Ovary (tissue), 10 donors: ENCODE measurements at places on chromosomes 12 and 14. TPM values are rescaled to one million over a fixed set of nuclear protein-coding genes. Genes with fewer than 3 reads are reported as not detected.
A peak's percentile ranks its signal among the peaks of the same experiment; 100 is the strongest.

DNA sequence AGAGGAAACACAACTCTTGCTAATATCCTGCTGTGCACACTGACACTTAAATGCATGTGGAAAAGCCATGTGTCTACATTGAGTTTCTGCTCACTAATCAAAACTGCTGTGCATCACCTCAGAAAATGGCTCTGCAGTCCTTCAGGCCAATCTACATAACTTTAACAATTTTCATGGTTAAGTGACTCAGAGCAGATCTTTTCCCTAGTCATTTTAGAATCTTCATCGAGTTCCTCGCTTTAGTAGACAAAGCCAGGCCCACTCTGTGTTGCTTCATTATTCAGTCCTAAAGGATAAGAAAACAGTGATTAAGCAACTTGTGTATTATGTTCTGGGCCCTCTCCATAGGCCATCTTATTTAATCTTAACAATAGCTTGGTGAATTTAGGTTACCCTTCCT lies 250.0 kb downstream of the KCNC2 start:
- no peaks in the 10 kb centered on the region for H3K27me3 ChIP-seq
- no peaks in the 10 kb centered on the region for H3K4me1 ChIP-seq
- no peak for DNase-seq
- H3K27ac ChIP-seq = no peak overlapping the region
- H3K36me3 ChIP-seq = no peaks in the 10 kb centered on the region
- no peak overlapping the region for H3K4me3 ChIP-seq

GRCh38 chr14:70358631-70359030 lies 852 bp downstream of the COX16 start:
- H3K27me3 ChIP-seq = no peaks in the 10 kb centered on the region
- DNase-seq = no peak
- H3K36me3 ChIP-seq = no peaks in the 10 kb centered on the region
- peak overlapping the region; percentile 73 for H3K4me3 ChIP-seq
- no peak overlapping the region for H3K27ac ChIP-seq

- no peaks in the 10 kb centered on the region for H3K27me3 ChIP-seq
- peak overlapping the region; percentile 6 for H3K27ac ChIP-seq
- peaks cover 19% of the 10 kb centered on the region for H3K4me1 ChIP-seq
- no peaks in the 10 kb centered on the region for H3K36me3 ChIP-seq
- no peak for DNase-seq
- no peak overlapping the region for H3K4me3 ChIP-seq
These were observed 12.2 kb upstream of the SELPLG start for GRCh38 chr12:108645686-108646599.

DNA sequence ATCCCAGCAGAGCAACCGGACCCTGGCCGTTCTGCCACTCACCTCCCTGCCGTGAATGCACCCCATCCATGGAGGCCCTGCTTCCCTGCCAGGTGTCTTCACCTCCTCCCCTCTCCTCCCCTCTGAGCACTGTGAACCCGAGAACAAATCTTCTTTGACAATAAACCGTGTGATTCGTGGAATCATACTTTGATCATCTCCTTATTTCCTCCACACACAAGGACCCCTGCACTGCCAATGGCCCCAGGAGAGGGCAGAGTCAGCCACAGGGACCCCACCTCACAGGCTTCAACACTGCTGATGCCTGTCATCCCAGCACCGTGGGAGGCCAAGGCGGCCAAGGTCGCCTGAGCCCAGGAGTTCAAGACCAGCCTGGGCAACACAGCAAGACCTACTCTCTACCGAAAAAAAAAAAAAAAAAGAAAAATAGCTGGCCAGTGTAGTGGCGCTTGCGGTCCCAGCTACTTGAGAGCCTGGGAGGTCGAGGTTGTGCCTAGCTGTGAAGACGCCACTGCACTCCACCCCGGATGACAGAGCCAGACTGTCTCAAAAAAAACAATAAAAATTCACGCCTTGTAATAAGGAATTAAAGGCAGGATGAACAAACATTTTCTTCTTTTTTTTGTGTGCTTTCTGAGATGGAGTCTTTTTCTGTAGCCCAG lies 1.1 kb downstream of the XRCC3 start:
- H3K27me3 ChIP-seq = no peaks in the 10 kb centered on the region
- no peak for DNase-seq

- no peak overlapping the region for H3K27ac ChIP-seq
- no peak for DNase-seq
- H3K36me3 ChIP-seq = no peaks in the 10 kb centered on the region
- no peaks in the 10 kb centered on the region for H3K27me3 ChIP-seq
- H3K4me1 ChIP-seq = no peaks in the 10 kb centered on the region
- no peak overlapping the region for H3K4me3 ChIP-seq
These were observed 474 bp downstream of the KCNK10 start for GRCh38 chr14:88322504-88323085.

GRCh38 chr12:16949871-16950667 lies 344.1 kb upstream of the LMO3 start:
- H3K36me3 ChIP-seq = no peaks in the 10 kb centered on the region
- H3K27ac ChIP-seq = no peak overlapping the region
- DNase-seq = no peak
- no peak overlapping the region for H3K4me3 ChIP-seq

DNA sequence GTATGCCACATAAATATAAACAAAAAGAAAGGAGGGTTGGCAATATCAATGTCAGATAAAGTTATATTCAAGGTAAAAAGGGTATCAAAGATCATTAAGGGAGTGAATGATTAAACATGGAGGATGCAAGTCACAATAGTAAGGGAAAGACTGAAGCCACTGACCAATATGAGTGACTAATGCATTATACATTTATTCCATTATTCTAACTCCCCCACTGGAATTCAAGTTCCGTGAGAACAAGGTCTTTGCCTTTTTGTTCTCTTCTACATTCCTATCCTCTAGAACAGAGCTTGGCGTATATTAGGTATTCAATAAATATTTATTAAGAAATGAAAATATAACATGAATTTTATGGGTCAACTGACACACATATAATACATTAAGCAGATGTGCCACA lies 30.7 kb downstream of the MAP4K5 start:
- H3K4me3 ChIP-seq = no peak overlapping the region
- H3K27ac ChIP-seq = no peak overlapping the region
- no peaks in the 10 kb centered on the region for H3K36me3 ChIP-seq
- H3K4me1 ChIP-seq = peaks cover 4% of the 10 kb centered on the region
- no peak for DNase-seq
- no peaks in the 10 kb centered on the region for H3K27me3 ChIP-seq

DNA sequence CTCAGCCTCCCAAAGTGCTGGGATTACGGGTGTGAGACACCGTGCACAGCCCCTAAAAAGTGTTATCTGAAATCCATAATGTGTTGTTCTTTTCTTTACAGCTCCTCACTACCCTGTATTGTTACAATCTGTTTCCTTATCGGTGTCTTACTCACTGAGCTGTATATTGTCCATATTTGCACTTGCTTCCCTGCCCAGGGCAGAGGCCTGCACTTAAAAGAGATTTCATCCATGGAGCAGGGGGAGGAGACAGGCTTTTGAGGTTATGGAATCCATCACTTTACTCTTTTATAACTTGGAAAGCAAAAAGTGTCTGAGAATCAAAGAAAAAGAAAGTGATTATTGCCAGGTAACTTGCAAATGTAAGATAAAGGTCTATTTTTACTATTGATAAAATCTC lies 251.0 kb downstream of the DIO2 start:
- H3K4me1 ChIP-seq = no peaks in the 10 kb centered on the region
- H3K27ac ChIP-seq = no peak overlapping the region
- H3K27me3 ChIP-seq = no peaks in the 10 kb centered on the region
- DNase-seq = no peak
- no peak overlapping the region for H3K4me3 ChIP-seq

DNA sequence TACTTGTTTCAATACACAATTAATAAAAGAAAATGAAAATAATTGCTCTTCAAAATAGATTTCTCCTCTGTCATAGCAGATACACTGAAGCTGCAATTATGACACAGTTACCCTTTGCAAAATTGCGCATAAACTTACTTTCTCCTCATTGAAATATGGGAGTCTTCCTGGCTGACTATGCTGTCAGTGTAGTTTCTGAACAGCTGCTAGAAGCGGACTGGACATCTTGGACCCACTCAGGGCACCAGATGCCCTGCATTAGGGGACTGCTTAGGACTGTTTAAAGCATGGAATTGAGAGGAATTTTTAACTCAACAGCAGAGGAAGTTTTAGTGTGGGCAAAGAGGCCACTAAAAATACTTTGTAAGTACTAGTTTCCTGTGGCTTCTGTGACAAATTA lies 454.9 kb downstream of the ATP23 start:
- H3K27ac ChIP-seq = no peak overlapping the region
- H3K4me1 ChIP-seq = no peaks in the 10 kb centered on the region
- no peak overlapping the region for H3K4me3 ChIP-seq
- H3K36me3 ChIP-seq = no peaks in the 10 kb centered on the region
- H3K27me3 ChIP-seq = no peaks in the 10 kb centered on the region
- DNase-seq = no peak

GRCh38 chr14:26218861-26219260 lies 379.0 kb downstream of the NOVA1 start:
- no peak overlapping the region for H3K4me3 ChIP-seq
- DNase-seq = no peak
- no peak overlapping the region for H3K27ac ChIP-seq
- H3K36me3 ChIP-seq = no peaks in the 10 kb centered on the region

- H3K4me3 ChIP-seq = no peak overlapping the region
- no peak overlapping the region for H3K27ac ChIP-seq
- no peaks in the 10 kb centered on the region for H3K27me3 ChIP-seq
- no peaks in the 10 kb centered on the region for H3K36me3 ChIP-seq
These were observed 23.0 kb downstream of the MNAT1 start for GRCh38 chr14:60757567-60758002.

DNA sequence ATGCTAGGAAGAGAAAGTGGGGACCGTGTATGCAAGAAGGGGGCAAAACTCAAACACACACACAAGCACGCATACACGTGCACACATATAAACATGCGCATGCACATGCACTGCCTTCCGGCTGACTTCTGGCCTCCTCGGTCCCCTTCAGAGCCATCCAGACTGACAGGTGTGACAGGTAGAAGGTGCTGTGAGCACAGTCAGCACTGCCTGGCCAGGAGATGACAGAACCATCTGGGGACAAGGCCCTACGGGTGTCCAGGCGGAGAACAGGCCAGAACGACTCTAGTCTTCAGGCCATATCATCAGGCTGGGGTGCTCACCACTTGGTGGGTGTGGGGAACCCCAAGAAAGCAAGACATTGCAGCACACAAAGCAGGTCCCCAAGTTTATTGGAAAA lies 7.3 kb downstream of the KRT83 start:
- H3K4me1 ChIP-seq = no peaks in the 10 kb centered on the region
- no peak for DNase-seq
- no peaks in the 10 kb centered on the region for H3K27me3 ChIP-seq
- H3K4me3 ChIP-seq = no peak overlapping the region
- no peak overlapping the region for H3K27ac ChIP-seq
- H3K36me3 ChIP-seq = no peaks in the 10 kb centered on the region

- no peaks in the 10 kb centered on the region for H3K36me3 ChIP-seq
- no peak overlapping the region for H3K27ac ChIP-seq
- H3K27me3 ChIP-seq = no peaks in the 10 kb centered on the region
- H3K4me3 ChIP-seq = no peak overlapping the region
- DNase-seq = no peak
These were observed 36.7 kb upstream of the RIMBP2 start for GRCh38 chr12:130752692-130753230.

- H3K27ac ChIP-seq = no peak overlapping the region
- H3K4me1 ChIP-seq = no peaks in the 10 kb centered on the region
- no peaks in the 10 kb centered on the region for H3K27me3 ChIP-seq
- H3K36me3 ChIP-seq = no peaks in the 10 kb centered on the region
These were observed 913.1 kb downstream of the AACS start for GRCh38 chr12:125978286-125978685.

- no peaks in the 10 kb centered on the region for H3K27me3 ChIP-seq
- H3K4me1 ChIP-seq = no peaks in the 10 kb centered on the region
- DNase-seq = no peak
- no peaks in the 10 kb centered on the region for H3K36me3 ChIP-seq
- H3K4me3 ChIP-seq = no peak overlapping the region
- H3K27ac ChIP-seq = no peak overlapping the region
These were observed 94.2 kb upstream of the RIC8B start for GRCh38 chr12:106680280-106680679.

DNA sequence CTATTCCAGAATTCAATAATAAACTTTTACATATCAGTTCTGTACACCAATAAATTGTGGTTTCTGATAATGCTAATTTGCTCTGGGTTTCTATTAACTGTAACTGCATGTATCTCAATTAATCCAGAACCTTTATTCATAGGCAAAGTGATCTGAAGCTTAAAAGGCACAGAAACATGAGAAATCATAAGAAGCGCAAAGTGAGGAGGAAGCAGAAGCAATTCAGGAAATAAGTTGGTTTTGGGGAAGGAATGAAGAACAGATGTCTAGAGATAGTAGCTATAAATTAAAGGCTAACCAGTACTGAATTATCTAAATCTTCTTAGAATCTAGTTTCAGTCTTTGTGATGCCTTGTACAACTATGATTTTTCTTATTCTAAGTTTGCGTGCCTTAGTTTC lies 24.6 kb downstream of the KERA start:
- H3K27ac ChIP-seq = no peak overlapping the region
- H3K27me3 ChIP-seq = no peaks in the 10 kb centered on the region
- no peak for DNase-seq
- no peaks in the 10 kb centered on the region for H3K36me3 ChIP-seq

- peaks cover 20% of the 10 kb centered on the region for H3K4me1 ChIP-seq
- no peaks in the 10 kb centered on the region for H3K36me3 ChIP-seq
- DNase-seq = no peak
- H3K27me3 ChIP-seq = no peaks in the 10 kb centered on the region
- no peak overlapping the region for H3K27ac ChIP-seq
- no peak overlapping the region for H3K4me3 ChIP-seq
These were observed 42.1 kb downstream of the MAP1LC3B2 start for GRCh38 chr12:116600959-116601918.

GRCh38 chr12:105492591-105493545 lies 162.4 kb downstream of the C12orf75 start:
- DNase-seq = no peak
- H3K27me3 ChIP-seq = no peaks in the 10 kb centered on the region
- H3K4me1 ChIP-seq = no peaks in the 10 kb centered on the region
- no peak overlapping the region for H3K4me3 ChIP-seq

DNA sequence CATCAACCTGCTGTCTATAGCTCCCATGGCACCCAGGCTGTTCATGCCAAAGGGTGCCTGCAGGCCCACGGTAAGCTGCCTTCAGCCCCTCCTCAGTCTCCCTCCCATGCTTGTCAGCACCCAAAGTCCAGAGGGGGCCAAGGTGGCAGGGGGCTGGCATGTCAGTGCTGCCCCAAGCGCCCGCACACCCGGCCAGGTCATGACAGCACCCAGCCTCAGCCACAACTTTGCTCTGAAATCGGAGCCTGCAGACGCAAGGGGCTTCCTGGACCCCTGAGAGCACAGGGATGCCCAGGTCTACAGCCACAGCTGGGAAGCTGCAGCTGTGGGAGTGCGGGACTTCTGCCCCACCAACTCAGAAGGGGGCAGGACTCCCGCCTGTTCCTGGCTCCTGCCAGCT lies 28.5 kb upstream of the PAPLN start:
- no peaks in the 10 kb centered on the region for H3K27me3 ChIP-seq
- H3K4me3 ChIP-seq = no peak overlapping the region
- no peaks in the 10 kb centered on the region for H3K36me3 ChIP-seq
- H3K4me1 ChIP-seq = no peaks in the 10 kb centered on the region
- no peak overlapping the region for H3K27ac ChIP-seq

GRCh38 chr12:24079083-24079482 lies 129.6 kb upstream of the SOX5 start:
- H3K27ac ChIP-seq = no peak overlapping the region
- no peak overlapping the region for H3K4me3 ChIP-seq
- H3K4me1 ChIP-seq = no peaks in the 10 kb centered on the region
- DNase-seq = no peak
- H3K36me3 ChIP-seq = no peaks in the 10 kb centered on the region

GYS2 gene
- total RNA-seq = not detected

SALL2 gene
- 21.2 TPM for total RNA-seq

PAPOLA gene
- total RNA-seq = 186 TPM

DLGAP5 gene
- total RNA-seq = 0.46 TPM

OR10P1 gene
- total RNA-seq = not detected

HOXC10 gene
- total RNA-seq = 5.0 TPM

PLEKHD1 gene
- 0.07 TPM for total RNA-seq

DHRS4L2 gene
- 19.5 TPM for total RNA-seq
